Activated naive CD8-positive, alpha-beta T cell treated with anti-CD3 and anti-CD28 coated beads for 36 hours (primary cell): ENCODE measurements at places on chromosomes 2 and 18.
A peak's percentile ranks its signal among the peaks of the same experiment; 100 is the strongest.

- peaks cover 3% of the 10 kb centered on the region for H3K27me3 ChIP-seq
- H3K36me3 ChIP-seq: no peaks in the 10 kb centered on the region
- peaks cover 5% of the 10 kb centered on the region for H3K4me1 ChIP-seq
- H3K27ac ChIP-seq: peak overlapping the region; percentile 22
- no peak for DNase-seq
Observed at GRCh38 chr2:222859786-222860612, 837 bp upstream of the ACSL3 start.

DNA sequence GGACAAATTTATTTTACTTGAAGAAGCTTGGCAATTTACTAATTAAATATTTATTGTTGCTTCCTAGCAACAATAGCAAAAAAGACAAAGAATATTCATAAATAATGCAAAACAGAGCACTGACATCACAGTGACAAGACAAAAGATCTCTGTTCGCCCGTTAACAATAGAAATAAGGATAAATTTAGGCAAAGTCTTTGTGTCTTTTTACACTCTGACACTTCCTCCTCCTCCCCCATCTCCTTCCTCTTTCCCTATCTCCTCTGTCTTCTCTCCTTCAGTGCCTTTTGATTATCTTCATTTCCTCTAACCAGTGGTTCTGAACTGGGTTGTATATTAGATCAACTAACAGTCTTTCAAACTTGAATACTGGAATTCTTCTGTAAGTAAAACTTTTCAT is 808.4 kb downstream of the ERBB4 start:
- no peaks in the 10 kb centered on the region for H3K27me3 ChIP-seq
- no peaks in the 10 kb centered on the region for H3K4me1 ChIP-seq
- no peak for DNase-seq
- no peak overlapping the region for H3K4me3 ChIP-seq
- no peaks in the 10 kb centered on the region for H3K36me3 ChIP-seq

- H3K27me3 ChIP-seq: peaks cover 4% of the 10 kb centered on the region
- H3K36me3 ChIP-seq: no peaks in the 10 kb centered on the region
- no peak overlapping the region for H3K27ac ChIP-seq
- no peak for DNase-seq
- H3K4me3 ChIP-seq: no peak overlapping the region
Observed at GRCh38 chr2:194765723-194766122, 891.3 kb upstream of the SLC39A10 start.

DNA sequence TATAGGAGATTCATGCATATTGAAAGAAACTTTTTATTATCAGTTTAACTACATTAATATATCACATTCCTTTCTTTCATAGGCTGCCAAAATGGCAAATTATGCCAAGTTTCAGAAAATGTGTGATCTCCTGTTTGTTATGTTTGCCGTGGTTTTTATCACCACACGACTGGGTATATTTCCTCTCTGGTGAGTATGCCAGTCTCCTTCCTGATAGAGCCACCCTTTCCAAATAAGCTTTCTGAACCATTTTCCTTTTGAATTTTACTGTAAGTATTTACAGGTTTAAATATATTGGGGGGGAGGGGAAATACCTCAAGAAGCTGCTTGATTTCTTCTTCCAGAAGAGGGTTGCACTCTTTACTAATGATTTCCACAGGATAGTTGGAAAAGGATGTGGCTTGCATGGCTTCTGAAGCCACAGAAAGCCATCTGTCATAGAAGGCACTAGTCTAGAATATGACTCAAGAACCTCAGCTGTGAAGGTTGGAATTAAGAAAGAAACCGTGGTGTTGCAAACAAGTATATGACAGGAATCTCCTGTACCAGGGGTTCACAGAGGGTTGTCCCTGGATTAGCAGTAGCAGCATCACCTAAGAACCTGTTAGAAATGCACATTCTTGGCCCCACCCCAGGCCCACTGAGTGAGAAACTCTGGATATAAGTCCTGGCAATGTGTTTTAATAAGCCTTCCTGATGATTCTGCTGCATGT is 84.5 kb upstream of the NOSTRIN start:
- H3K4me1 ChIP-seq: peaks cover 15% of the 10 kb centered on the region
- H3K27me3 ChIP-seq: no peaks in the 10 kb centered on the region
- H3K36me3 ChIP-seq: peaks cover 41% of the 10 kb centered on the region
- no peak overlapping the region for H3K27ac ChIP-seq
- DNase-seq: no peak

DNA sequence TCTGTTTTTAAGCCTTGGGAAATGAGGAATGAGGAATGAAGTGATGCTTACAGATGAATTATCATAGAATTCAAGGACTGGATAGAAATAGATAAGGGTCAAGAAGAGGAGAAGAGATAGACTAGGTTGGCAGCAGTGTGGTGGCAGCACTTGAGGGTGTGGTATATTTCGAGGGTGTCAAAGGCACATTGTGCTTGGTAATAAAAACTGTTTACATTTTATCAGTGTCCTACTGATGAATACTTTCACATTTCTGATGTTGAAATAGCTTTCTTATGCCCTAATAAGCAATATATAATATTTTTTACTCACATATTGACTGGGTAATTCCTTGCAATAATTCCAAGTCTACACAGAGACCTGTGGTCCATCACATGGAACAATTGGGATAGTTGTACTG is 3.4 kb downstream of the TFPI start:
- H3K4me3 ChIP-seq: no peak overlapping the region
- no peak overlapping the region for H3K27ac ChIP-seq

DNA sequence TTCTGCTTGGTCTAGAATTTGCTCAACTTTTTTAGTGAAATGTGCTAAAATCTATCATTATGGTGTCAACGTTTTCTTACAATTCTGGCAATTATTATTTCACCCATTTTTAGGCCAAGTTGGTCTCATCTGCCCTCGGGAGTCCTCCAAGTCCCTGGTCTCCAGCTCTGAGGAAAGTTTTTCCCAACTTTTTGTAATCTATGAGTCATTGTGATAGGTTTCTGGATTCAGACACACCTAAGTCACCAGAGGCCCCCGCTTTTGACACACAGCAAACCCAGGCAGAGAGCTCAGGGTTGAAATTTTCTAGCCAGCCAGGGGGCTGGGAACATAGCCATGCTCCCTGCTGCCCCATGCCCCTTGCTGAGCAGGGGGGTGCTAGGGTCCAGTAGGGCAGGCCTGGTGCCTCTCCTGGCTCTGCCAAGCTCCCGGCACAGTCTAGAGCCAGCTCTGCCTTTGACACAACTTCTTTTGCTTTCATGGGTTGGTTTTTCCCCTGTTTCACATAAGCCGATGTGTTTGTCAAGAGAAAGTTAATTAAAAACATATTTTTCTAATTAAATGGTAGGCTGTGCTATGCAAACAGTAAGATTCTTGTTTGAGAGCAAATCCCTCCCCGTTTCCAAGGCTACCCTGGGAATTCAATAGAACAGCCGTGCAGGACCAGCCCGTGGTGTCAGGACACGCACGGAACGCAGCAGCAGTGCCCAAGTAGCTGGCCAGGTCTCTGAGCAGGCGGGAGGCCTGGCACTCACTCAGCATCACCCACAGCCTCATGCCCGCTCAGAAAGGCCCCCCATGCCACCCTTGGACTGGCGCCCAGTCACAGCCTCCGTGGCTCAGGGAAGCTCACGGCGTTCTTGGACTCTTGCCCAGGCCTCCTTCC is 25.5 kb upstream of the SNED1 start:
- H3K4me1 ChIP-seq: peaks cover 8% of the 10 kb centered on the region
- no peak overlapping the region for H3K27ac ChIP-seq
- no peak overlapping the region for H3K4me3 ChIP-seq
- DNase-seq: no peak
- peaks cover 6% of the 10 kb centered on the region for H3K27me3 ChIP-seq
- H3K36me3 ChIP-seq: peaks cover 2% of the 10 kb centered on the region

- no peak for DNase-seq
- H3K27me3 ChIP-seq: no peaks in the 10 kb centered on the region
- no peaks in the 10 kb centered on the region for H3K4me1 ChIP-seq
- no peak overlapping the region for H3K27ac ChIP-seq
- no peak overlapping the region for H3K4me3 ChIP-seq
- H3K36me3 ChIP-seq: peaks cover 3% of the 10 kb centered on the region
Observed at GRCh38 chr18:37184209-37184868, 355.4 kb downstream of the KIAA1328 start.

GRCh38 chr2:204023088-204023487 is 86.5 kb downstream of the ICOS start:
- H3K4me1 ChIP-seq: peaks cover 34% of the 10 kb centered on the region
- H3K36me3 ChIP-seq: no peaks in the 10 kb centered on the region
- no peaks in the 10 kb centered on the region for H3K27me3 ChIP-seq
- H3K4me3 ChIP-seq: no peak overlapping the region

GRCh38 chr2:135931776-135932443 is 53.5 kb downstream of the DARS1 start:
- no peaks in the 10 kb centered on the region for H3K27me3 ChIP-seq
- H3K4me1 ChIP-seq: peaks cover 18% of the 10 kb centered on the region
- DNase-seq: no peak
- peaks cover 46% of the 10 kb centered on the region for H3K36me3 ChIP-seq

GRCh38 chr18:12774982-12775381 is 72.1 kb downstream of the PSMG2 start:
- DNase-seq: peak; percentile 13
- H3K4me1 ChIP-seq: no peaks in the 10 kb centered on the region
- peak overlapping the region; percentile 88 for H3K27ac ChIP-seq
- peak overlapping the region; percentile 80 for H3K4me3 ChIP-seq

- H3K36me3 ChIP-seq: peaks cover 51% of the 10 kb centered on the region
- peaks cover 46% of the 10 kb centered on the region for H3K4me1 ChIP-seq
- no peak for DNase-seq
- H3K27me3 ChIP-seq: peaks cover 4% of the 10 kb centered on the region
Observed at GRCh38 chr2:70089220-70089982, 2.1 kb downstream of the PCBP1 start.

GRCh38 chr2:228767196-228767595 is 503.9 kb downstream of the PID1 start:
- H3K36me3 ChIP-seq: no peaks in the 10 kb centered on the region
- no peak overlapping the region for H3K27ac ChIP-seq
- H3K27me3 ChIP-seq: no peaks in the 10 kb centered on the region
- H3K4me3 ChIP-seq: no peak overlapping the region
- no peak for DNase-seq

DNA sequence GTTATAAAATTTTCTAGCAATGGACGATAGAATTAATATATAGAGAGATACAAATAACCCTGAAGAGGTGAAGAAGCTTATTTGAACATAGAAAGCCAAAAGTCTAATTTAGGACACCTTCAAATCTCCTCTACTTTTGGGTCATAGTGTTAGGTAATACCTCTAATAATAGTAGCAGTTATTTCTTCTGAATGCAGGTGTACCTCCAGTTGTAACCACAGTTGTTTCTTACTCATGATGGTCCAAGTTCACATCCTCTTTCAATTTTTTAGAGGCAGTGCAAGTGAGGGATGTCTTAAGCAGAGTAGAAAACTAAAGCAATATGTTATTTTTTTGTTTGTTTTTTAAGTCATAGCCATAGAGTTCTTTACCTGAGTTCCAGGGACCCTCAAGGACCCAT is 429.5 kb downstream of the CCDC85A start:
- DNase-seq: no peak
- no peaks in the 10 kb centered on the region for H3K36me3 ChIP-seq
- H3K4me1 ChIP-seq: no peaks in the 10 kb centered on the region
- H3K27me3 ChIP-seq: no peaks in the 10 kb centered on the region
- no peak overlapping the region for H3K4me3 ChIP-seq

DNA sequence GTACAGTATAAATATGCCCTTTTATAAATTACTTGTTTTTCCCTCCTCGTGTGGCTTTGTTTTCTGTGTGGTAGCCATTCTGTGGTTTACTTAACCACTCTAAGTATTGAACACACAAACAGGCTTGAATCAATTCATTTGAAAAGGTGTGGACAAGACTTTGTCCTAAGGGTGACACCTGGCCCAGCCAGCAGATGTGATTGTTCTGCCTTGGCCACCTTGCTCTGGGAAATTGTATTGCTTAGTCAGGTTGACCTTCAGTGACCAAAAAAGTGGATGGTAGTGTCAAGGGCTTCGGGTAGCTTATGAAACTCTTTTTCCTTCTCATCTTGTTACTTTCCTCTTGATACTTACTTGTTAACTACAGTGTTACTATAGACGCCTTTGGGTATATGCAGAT is 61.9 kb downstream of the DGKD start:
- H3K4me1 ChIP-seq: peaks cover 82% of the 10 kb centered on the region
- no peaks in the 10 kb centered on the region for H3K27me3 ChIP-seq
- H3K4me3 ChIP-seq: no peak overlapping the region
- peak overlapping the region; percentile 59 for H3K27ac ChIP-seq

DNA sequence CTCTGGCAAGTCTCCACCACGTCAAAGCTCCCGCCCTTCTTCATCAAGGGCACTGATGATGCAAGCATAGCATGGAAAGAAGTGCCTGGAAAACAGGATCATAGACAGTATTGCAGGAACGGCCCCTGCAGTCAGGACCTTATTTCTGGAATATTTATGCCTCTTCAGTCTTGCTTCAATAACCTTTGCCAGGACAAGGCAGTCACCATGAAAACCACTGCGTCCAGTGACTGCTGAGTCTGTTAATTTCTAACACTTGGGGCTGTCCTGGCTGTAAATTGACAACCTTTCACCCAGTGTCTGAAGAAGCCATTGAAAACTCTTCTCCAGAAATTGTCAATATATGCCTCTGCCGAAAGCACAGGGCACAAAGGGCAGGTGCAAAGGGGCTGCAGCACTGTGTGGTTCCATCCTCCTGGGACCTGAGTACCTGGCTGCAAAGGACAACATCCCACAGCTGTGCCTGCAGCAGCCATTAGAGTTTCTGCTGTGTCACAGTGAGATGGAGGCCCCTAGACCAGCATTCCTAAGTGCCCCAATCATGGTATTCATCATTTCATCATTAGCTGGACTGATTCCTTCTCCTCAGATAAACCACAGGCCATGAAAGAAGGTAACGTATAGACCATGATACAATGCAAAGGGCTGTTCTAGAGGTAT is 819.6 kb downstream of the RNF144A start:
- no peak overlapping the region for H3K4me3 ChIP-seq
- peak overlapping the region; percentile 34 for H3K27ac ChIP-seq
- no peaks in the 10 kb centered on the region for H3K27me3 ChIP-seq
- no peak for DNase-seq

DNA sequence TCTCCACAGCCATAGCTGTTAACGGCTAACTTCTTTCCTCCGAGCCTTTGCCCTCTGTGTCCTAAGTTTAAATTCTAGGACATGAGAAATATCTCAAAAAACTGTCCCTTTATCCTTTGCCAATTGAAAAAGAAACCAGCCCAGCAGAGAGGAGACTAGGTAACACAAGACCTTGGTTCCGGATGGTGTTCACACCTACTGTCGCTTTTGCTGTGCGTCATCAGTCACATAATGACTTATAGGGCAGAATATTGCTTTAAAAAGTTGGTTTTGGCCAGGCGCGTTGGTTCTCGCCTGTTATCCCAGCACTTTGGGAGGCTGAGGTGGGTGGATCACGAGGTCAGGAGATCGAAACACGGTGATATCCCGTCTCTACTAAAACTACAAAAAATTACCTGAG is 66.2 kb downstream of the SP3 start:
- no peak overlapping the region for H3K4me3 ChIP-seq
- H3K27ac ChIP-seq: peak overlapping the region; percentile 23
- no peak for DNase-seq

- no peaks in the 10 kb centered on the region for H3K36me3 ChIP-seq
- H3K4me3 ChIP-seq: no peak overlapping the region
- no peak overlapping the region for H3K27ac ChIP-seq
- no peak for DNase-seq
- peaks cover 3% of the 10 kb centered on the region for H3K4me1 ChIP-seq
- peaks cover 65% of the 10 kb centered on the region for H3K27me3 ChIP-seq
Observed at GRCh38 chr2:118049816-118050140, 35.9 kb upstream of the CCDC93 start.
